Right ventricle myocardium inferior (tissue), 1 donor: ENCODE measurements at places on chromosomes 2 and 18.

- DNase-seq = no peak
These were observed 53.3 kb upstream of the COL5A2 start for GRCh38 chr2:189232759-189233406.

DNA sequence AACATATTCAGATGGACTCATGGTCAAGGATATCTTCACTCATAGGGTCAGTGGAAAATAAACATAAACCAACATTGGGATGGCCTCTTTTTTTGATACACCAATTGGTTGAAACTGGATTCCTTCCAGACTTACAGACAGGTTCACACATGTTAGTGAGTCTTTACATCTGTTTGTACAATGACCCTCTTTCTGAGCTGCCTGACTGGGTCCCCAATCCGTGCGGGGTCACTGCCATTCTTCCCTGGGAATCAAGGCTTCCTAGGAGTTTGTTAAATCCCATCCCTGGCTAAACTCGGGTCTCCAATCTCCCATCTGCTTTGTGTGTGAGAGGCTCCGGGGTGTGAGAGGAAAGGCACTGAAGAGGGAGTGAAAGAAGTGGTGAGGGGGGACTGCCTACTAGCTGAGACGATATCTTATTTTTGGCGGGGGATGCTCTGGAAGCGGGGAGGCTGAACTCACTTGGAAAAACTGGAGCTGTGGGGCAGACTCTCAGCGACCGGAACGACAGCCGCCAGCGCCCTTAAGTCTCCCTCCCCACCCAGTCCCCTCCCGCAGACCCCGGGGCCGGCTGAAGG, 487 bp downstream of the STARD6 start:
- DNase-seq = no peak

GRCh38 chr2:105377871-105378270, 21.0 kb downstream of the FHL2 start:
- DNase-seq = no peak

DNA sequence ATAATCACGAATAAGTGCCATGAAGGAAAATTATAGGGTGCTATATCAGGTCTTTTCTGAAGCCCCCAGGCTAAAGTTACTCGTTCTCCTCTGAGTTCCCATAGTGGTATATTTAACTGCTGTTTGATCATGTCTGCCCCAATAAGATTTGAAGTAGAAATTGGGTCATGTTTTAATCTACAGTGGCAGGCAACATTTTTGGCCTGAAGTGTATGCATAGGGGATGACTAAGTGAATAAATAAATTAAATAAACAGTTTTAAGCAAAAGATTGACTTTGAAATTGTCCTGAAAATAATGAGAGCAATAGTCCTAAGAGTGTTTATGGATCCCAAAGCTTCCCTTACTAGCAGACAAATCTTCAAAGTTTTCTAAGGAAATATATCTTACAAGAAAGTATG, 500.9 kb downstream of the TNS1 start:
- DNase-seq = no peak

- DNase-seq = no peak
These were observed 1296.7 kb downstream of the SUCLG1 start for GRCh38 chr2:83162421-83162820.

DNA sequence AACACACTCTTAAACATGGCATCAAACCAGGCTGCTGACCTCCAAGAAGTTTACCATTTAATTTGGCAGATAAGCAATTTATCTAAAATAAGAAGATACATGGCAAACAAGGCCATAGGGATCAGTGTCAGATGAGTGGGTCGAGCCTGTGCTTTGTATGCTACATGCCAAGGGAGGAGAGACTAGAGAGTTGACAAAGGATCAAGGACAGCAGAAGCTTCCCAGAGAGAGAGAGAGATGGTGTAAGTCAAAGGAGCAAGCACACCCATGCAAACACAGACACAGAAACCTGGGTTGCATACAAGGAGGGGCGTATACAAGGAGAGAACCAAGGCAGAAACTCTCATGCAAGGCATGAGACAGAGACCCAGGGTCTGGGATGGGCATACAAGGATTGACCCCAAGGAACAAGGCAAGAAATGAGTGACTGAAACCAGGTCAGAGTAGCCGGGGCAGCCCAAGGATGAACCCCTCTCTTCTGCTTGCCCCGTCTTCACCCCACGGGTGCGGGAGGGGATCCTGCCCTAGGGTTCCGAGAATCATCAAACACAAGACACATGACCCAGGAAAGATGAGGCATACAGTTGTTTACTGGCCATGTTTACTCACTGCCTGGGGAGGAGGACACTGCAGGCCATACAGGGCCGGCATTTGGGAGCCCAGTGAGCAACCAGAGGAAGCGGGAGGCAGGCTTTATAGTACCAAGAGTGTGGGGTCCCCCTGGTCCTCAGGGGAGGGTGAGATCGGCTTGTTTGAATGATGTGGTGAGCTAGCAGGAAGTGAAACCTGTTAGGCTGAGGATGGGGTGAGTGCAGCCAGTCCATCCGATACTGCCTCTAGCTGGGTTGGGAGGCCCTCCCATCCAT, 529.2 kb upstream of the ID2 start:
- DNase-seq = no peak

GRCh38 chr18:73296686-73297085, 428.9 kb upstream of the NETO1 start:
- DNase-seq = no peak

GRCh38 chr2:172647439-172647838, 88.2 kb upstream of the RAPGEF4 start:
- DNase-seq = no peak

DNA sequence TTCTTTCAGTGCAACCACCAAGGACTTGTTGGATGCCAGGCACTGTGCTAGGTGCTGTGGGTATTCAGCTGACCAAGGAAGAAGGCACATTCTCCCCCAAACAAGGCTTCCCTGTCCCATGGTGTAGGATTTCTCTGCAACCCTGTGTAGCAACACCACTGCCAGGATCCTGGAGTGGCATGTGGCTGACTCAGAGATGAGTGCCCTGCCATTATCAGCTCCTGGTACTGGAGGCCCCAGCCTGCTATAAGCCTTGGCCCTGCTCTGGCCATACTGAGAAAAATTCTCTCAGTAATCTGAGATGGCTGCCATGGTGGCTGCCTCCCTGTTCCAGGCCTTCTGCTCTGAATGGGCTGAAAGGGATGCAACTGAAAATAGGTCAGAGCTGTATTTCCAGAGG, 4.3 kb downstream of the SMYD5 start:
- DNase-seq = no peak

DNA sequence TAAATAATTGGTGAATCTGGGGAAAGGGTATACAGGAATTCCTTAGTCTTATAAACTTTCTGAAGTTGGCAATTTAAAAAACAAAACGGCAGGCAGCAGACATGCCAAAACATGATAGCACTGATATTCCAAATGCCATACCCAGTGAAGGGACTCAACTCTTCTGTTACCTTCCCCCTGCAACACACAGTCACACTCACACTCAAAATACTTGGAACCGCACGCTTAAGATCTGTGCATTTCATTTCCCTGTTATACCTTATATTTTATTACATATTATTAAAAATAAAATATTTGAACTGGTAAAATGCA, 123.4 kb downstream of the ZFP36L2 start:
- no peak for DNase-seq

DNA sequence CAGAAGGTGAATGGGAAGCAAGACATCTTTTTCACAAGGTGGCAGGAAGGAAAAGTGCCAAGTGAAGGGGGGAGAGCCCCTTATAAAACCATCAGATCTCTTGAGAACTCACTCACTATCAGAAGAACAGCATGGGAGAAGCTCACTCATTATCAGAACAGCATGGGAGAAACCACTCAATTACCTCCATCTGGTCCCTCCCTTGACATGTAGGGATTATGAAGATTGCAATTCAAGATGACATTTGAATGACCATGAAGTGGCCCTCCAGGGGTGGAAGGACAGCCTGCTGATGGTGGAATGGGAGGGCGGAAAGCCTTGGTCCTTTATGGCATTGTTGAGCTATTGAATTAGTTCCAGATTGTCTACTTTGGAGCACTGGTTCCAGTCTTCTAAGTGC, 413.0 kb upstream of the MEX3C start:
- DNase-seq = no peak

DNA sequence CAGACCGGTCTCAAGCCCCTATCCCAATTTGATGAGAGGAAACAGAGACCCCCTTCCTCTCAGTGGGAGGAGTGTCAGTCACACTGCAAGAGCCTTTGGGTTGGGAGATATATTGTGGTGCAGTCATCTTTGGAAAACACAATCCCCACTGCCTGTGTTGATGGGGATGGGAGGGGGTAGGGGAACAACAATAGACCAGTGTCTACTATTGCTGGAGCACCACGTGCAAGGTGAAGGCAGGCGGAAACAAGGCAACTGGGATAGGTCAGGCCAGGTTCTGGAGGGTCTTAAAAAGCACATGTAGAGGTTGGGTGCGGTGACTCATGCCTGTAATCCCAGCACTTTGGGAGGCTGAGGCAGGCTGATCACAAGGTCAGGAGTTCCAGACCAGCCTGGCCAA, 127.9 kb downstream of the ZFP36L2 start:
- DNase-seq = no peak

- DNase-seq = no peak
These were observed 140.7 kb downstream of the RNF144A start for GRCh38 chr2:7057865-7058400.

GRCh38 chr18:71405169-71405809, 1116.4 kb downstream of the SOCS6 start:
- DNase-seq = no peak

DNA sequence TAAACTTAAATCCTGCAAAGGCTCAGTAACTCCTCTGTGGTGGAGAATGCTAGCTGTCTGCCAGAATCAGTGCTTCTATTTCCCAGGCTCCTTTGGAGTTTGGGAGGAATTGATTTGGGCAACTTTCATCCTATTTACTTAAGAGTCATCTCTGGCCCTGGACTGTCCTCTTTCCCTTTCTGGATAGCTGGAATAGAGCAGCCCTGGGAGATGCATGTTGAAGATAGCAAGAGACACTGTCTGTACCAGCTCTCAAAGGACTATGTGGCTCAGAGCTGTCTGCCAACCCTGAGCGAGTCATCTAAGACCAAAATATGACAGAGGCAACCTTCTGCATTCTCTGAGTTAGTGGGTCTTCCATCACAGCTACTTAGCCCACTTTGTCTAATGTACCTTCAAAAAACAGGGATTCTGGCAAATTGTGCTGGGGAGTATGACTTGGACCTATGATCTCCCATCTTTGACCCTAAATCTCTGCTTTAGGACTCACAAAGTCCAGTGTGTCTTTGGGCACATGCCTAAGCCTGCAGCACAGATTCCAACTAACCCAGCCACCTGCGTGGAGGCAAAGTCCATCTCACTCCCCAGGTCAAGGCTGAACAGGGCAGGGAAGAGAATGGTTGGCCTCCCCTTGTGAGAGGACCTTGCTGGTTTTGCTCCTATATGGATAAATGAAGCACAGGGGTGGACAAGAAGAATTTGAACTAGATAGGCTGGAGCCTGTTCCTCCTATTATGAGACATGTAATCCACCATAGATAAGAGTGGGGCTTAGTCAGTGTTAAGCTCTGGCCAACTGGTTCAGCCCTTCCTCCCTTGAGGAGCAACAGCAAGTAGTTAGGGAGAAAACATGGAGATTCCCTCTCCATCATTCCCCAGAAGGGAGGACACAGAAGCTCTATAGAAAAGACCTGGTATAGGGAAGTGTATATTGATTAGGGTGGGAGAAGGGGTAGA, 99.1 kb upstream of the PELI1 start:
- DNase-seq = no peak

DNA sequence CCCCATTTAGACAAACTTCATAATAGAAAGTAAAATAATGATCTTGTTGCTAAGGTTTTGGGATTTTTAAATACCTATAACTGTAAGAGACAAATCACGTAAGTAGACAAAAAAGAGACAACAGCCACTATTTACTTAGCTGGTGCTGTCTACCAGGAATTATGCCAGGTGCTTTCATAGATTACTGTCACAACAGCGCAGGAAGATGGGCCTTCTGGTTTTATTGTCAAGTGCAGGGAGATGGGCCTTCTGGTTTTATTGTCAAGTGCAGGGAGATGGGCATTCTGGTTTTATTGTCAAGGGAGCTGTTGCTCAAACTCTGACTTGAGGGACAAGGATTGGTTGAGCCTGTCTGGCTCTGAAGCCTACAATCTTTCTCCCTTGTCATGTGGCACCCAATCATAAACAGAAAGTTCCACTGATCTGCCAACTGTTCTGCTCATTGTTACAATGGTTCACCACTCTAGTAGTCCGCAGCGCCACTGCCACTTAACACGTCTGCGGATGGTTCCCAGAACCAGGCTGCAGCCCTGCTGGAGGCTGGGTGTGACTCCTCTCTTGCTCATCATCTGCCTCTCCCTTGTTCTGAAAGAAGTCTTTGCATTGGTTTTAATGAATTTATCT, 95.0 kb downstream of the RNF144A start:
- no peak for DNase-seq

- no peak for DNase-seq
These were observed 75.0 kb upstream of the HAAO start for GRCh38 chr2:42867093-42868065.

DNA sequence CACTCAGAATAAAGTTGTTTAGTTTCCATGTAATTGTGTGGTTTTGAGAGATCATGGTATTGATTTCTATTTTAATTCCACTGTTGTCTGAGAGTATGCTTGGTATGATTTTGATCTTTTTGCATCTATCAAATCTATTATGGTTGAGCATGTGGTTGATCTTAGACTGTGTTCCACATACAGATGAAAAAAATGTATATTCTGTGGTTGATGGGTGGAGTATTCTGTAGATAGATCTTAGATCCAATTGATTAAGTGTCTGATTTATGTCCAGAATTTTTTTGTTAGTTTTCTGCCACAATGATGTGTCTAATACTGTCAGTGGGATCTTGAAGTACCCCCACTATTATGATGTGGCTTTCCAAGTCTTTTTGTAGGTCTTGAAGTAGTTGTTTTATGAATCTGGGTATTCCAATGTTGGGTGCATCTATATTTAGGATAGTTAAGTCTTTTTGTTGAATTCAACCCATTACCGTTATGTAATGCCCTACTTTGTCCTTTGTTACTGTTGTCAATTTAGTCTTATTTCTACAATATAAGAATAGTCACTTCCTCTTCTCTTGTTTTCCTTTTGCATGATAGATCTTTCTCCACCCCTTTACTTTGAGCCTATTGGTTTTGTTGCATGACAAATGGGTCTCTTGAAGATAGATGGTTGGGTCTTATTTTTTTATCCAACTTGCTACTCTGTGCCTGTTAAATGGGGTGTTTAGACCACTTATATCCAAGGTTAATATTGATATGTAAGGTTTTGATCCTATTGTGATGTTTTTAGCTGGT, 101.8 kb downstream of the TRABD2A start:
- no peak for DNase-seq

GRCh38 chr2:168120730-168121129, 126.7 kb downstream of the STK39 start:
- no peak for DNase-seq

DNA sequence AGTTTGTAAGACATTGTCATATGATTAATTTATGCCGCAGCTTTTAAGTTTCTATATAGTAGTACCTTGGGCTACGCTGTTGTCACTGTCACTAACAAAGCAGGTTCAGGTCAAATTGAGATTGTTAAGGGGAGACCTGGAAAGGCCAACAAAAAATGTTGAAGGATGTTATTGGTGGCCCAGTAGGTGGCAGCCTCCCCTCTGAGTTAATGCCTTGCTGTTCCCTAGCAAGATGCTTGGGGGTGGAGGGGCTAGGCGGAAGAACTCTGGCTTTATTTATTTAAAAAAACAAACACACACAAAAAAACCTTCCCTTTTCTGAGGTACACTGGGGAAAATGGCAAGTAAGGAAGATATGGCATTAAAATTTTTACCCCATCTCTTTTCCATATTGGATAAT, 128.3 kb upstream of the ATP5MC3 start:
- DNase-seq = no peak
